ENCODE measurements at places on chromosomes 5 and 9.

DNA sequence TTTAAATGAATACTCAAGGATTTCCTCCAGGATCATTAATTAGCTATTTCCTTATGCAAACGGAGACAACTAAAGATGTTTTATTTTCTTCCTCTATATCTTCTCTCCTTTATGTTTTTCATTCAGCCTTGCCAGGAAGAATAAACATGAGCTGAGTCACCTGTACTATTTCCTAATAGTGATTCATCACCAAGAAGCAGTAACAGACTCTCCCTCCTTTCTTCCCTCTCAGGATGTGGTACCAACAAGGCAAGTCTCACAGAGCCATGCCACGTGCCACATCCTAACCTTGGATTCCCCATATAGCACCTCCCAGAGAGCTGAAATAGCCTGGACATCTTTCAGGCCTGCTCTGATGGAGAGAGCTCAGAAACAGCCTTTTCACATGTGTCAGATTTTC, 758.6 kb upstream of the DMAC1 start:
- no peak for DNase-seq

- no peak for DNase-seq
Measured at GRCh38 chr5:127660047-127660733, 11.3 kb downstream of the CTXN3 start.

DNA sequence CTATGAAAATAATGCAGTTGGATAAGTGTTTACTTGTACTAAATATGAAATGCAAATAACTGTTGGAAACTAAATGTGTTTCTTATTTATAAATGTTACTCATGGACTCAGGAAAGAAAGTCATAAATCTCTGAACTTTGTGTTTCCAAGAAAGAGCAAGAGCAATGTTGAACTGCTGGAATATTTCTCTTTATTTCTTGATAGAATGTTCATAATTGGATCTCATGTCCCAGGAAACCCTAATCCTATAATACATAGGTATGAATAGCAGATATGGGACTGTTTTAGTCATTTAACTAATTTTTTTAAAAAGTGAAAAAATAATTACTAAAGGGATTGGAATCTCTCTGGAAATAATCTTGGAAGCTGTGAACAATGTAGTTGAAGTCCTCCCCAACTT, 245.0 kb upstream of the ACTBL2 start:
- DNase-seq, result no peak

GRCh38 chr9:124764774-124765438, 6.2 kb downstream of the NR6A1 start:
- DNase-seq, result no peak

- DNase-seq, result no peak
Measured at GRCh38 chr5:124844371-124844920, 98.0 kb upstream of the ZNF608 start.

DNA sequence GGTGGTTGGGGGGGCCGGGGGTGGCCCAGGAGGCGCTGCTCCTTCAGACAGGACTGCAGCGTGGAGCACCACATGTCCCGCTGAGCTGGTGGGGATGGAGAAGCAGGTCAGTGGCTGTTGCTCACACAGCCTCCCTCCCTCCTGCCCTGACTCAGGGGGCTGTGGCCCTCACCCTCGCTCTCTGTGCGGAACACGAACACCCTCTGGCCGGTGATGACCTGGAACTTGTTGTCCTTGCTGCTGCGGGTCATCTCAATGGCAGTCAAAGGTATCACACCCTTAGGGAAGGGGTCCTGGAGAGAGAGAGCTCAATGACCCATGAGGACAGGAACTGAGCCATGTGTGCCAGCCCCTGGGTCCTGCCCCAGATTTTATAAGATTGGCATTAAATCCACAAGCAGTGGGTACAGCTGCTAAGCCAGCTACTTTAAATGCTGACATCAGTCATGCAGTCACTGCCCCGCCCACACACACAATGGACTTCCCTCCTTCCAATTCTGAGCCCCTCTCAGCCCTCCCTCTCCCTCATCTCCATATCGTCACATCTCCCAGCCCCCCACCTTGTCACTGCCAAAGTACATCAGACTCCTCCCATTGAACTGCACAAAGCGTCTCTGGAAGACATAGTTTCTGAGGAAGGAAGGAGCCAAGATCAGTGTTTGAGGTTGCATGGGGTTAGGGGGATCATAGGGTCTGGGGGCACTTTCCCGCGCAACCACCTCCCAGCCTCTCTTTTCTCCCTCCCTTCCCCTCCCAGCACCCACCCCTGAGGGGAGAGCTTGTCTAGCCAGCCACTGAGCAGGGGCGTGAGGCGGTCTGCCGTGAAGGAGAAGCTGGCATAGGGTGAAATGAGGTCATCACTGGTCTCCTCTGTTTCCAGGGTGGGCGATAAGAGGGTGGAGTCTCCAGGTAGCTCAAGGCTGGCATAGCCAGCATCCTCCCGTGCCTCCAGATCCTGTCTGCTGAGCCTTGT, 8.9 kb downstream of the ARAP3 start:
- DNase-seq, result no peak

GRCh38 chr9:4086119-4087090, 213.5 kb downstream of the GLIS3 start:
- no peak for DNase-seq

- DNase-seq, result no peak
Measured at GRCh38 chr5:132505641-132506040, 15.1 kb upstream of the IRF1 start.

DNA sequence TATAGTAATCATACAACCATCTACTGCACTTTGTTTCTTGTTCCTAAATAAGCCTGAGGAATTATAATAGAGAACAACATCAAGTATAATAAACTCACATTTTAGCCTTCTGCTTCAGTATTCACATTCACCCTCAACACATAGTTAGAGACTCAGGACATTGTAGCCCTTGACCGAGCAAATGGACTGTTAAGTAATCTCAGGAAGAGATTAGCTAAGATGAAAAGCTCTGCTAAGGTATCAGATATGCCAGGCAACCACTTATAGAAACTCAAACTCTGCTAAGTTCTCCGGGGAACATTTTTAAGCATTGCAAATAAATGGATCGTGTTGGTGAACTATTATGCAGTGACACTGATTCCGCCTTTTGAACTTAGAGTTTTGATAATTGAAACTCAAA, 252.0 kb downstream of the DTWD2 start:
- DNase-seq, result no peak

DNA sequence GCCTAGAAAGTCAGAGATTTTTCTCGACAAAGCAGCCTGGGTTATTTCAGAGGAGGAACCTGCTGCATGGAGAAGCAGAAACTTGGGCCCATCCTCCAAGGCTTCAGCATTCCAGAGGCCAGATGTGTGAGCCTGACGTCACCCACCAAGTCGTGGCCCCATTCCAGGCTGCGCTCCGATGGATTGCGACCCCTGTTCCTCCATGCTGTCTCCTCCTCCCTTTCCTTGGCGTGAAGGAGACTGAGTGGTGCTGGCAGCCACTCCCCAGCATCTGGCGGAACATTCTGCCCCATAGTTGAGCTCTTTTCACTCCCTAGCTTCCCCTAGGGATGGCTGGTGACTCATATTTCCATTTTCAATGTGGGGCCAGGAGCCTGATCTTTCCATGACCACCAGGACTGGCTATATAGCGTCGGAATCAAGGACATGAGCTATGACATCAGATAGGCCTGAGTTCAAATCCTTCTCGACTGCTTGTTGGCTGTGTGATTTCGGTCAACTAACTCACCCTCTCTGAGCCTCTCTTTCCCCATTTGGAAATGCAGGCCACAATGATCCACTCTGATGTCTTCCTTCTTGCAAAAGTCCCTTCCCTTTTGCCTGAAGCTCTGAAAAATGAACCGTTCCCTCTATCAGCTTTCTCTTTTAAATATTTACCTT, 24.5 kb upstream of the DUSP1 start:
- no peak for DNase-seq

DNA sequence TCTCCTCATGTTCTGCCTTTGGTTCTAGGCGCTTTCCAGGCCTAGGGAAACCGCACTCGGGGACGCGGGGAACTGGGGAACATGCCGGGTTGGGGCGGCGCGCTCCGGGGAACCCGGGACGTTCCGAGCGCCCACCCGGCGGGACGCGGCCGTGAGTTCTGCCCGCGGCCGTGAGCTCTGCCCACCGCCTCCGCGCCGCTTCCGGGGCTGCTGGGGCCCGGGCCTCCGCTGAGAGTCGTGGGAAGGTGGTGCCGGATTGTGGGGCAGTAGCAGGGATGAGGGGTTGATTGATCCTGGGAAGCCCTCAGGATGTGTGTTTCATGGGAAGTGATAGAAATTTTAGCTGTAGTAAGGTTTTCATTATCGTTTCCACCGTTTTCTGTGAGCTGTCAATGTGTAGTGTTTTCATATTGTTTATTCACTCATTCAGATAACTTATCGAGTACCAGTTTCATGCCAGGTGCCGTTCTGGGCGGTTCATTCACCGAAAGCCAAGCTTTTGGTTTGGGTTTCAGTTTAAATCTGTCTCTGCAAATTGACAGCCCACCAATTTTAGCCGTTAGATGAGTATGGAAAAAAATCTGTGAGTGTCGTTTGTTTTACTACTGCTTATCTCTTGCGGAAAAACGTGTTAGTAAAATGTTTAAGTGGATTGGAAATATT, 657 bp downstream of the MTRR start:
- DNase-seq, result no peak

- no peak for DNase-seq
Measured at GRCh38 chr9:131875828-131876485, 136.1 kb upstream of the RAPGEF1 start.

GRCh38 chr9:126069400-126069955, 257.2 kb upstream of the MVB12B start:
- no peak for DNase-seq

DNA sequence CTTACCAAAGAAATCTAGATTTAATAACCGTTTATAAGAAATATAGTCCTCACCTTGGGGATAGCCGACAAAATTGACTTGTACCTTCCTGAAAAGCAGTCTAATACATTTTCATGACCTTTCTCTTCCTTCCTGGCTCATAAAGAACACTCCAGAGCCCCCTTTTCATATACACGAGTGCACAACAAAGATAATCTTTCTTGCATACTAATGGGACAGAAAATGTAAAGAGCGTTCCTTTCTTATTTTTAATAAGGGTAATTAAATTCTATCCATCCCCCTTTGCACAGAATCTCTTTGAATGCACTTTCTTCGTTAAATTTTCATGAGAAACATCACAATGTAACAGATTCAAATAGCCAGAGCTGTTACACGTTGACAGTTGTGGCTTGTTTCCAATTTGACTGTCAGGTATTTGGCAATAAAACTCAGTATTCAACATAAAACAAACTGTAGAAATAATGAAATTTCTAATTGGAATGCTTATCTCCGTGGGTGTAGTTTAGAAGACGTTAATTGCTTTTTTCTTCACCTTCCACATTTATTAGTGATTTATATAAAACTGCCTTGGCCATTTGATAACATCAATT, 732.3 kb upstream of the DMAC1 start:
- DNase-seq, result no peak

- no peak for DNase-seq
Measured at GRCh38 chr5:109411627-109412026, 1.9 kb upstream of the PJA2 start.

All from stimulated activated CD8-positive, alpha-beta memory T cell treated with anti-CD3 and anti-CD28 coated beads, Interleukin-2, amount 100 ng/mL, for 48 hours (primary cell).